ENCODE measurements at places on chromosomes 16 and 17.
A peak's percentile ranks its signal among the peaks of the same experiment; 100 is the strongest.

DNA sequence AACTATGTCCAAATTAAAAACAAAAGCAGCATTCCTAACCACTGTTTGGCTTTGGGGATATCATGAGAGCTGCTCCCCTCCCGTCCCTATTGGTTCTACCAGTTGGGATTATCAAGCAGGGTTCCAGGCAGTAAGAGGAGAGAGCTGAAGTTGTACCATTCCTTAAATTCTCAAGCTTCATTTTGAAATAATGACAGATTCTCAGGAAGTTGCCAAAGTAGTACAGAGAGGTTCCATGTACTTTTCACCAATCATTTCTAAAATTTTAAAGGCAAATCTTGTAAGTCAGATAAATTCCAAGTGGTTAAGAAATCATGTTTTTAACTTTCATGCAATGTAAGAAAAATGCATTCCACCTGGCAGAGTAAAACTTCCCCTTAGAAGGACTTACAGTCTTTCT is 36.9 kb downstream of the TEX2 start:
- DNase-seq = no peak

DNA sequence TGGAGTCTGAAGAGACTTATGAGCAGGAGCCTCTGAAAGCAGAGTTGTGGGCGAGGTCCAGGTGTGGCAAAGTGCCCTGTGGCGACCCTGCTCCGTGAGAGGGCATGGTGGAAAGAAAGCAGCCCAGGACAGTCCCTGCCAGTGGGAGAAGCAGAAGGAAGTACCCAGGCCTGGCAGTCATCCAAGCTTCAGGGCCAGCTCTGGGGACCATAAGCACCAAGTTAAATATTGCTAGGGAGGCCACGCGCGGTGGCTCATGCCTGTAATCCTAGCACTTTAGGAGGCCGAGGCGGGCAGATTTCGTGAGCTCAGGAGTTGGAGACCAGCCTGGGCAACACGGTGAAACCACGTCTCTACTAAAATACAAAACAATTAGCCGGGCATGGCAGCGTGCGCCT is 4.9 kb upstream of the ASGR1 start:
- no peak for DNase-seq

DNA sequence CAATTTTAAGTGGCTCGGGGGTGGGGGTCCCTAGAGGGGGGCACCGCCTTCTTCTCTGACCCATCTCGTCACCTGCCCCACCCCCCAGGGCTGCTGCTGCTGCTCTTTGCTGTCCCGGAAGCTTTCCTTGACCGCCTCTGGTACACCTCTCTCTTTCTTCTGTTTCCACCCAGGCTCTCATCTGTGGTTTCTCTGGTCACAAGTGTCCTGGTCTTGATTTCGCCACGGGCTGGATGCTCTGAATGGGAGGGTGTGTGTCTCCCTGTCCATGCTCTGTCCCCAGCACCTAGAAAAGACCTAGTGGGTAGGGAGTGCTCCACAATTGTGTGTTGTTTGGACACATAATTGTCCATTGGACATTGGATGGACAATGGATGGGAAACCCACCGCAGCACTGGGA is 134.7 kb upstream of the CIBAR2 start:
- no peak for DNase-seq

DNA sequence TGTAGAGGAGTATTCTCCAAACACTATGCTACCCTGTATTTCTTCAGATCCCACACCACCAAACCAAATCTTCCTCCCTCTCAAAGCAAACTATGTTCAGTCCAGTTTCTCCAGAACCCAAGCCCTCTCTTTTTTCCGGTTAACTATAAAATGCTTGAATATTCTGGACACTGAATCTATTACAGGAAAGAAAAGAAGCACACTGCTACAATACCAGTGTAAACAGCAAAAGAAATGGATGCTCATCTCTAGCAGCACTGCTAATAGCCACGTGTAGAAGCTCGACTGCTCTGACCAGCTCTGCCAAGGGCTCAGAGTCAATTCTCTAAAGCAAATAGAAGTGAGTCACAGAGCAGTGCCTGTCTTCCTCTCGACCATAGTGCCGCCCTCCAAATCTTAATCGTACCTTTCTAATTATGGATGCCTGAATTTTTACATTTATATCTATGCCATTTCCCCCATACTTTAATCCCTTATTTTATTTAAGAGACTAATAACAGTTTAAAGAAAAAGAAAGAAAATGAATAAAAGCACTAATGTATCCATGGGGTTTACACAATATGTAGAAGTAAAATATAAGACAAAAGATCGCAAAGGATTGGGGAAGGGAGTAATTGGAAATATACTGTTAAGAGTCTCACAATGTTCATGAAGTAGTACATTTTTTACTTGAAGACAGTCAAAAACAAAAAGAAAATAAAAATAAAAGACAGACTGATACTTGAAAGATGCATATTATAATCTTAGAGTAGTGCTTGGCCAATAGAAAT is 154.5 kb downstream of the PARN start:
- no peak for DNase-seq

GRCh38 chr17:1521086-1521640 is 4.8 kb upstream of the INPP5K start:
- DNase-seq = no peak

DNA sequence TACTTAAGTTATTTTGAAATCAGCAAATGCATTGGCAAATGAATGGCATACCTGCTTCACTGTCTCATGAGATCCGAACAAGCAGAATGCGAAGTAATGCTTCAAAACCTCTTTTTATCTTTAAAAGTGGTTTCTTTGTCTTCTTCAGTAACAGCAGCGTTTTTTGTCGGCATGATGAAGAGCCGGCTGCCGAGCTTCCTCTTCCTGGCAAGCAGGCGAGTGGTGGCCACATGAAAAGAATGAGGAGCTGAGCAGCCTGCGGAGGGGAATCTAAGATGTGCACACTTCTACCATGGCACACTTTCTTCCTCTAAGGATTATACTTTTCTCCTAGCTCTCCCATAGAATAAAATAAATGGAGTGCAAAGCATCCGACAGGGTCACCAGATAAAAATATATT is 42.4 kb upstream of the AKTIP start:
- no peak for DNase-seq

DNA sequence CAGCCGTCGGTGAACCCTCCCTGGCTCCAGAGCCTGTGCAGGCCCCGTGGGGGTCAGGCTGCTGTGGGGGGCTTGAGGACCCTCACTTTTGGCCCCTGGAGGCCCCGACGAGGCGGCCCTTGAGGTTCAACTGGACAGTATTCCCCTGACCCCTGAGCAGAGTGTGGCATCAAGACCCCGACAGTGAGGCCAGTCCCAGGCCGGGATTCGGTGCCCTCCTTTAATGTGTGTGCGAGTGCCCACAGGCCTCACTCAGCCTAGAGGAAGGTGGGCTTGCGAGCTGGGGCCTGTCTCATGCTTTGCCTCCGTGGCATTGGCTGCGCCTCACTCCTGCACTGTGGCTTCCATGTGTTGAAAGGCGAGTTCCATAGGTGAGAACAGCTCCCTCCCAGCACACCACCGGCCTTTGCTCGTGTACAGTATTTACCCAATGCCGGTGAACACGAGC is 94.5 kb downstream of the METRNL start:
- peak; percentile 20 for DNase-seq

- peak; percentile 50 for DNase-seq
These were observed 33.8 kb downstream of the GTF3C1 start for GRCh38 chr16:27515874-27516353.

DNA sequence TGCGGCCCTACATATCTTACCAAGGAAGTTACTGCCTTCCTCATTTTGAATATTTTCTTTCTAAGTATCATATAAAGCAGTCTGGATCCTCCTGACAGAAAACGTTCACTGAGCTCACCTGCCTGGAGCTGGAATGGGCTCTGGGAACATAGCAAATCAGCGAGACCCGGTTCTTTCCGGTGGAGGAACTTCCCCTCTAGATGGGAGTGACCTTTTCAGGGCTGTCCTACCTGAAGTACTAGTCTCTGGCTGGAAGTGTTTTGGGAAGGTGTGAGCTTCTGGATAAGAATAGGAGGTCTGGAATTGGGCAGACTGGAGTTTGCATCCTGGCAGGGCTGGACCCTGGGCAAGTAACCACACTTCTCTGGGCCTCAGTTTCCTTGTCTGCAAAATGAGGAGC is 79.3 kb downstream of the SDR42E1 start:
- no peak for DNase-seq

DNA sequence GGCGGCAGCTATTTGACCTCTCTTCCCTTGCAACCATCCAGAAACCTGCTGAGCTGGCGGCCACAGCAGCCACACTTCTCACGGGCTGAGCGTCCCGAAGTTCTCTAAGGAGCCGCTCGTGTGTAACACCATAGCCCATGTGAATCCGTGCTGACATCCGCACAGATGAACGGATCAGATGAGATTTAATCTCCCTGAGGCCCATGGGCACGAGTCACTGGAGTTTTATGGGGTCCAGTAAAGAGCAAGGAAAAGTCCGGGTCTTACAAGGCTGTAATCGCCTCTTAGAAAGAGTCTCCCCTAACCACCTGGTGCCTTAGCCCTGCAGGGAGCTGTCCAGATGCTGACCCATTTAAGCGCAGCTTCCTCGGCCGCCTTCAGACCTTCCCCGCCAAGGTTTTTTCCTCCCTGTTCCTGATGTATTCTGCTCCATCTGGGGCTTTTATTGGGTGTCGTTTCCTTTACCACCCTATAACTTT is 5.5 kb upstream of the CACNG5 start:
- no peak for DNase-seq

Measured in activated T-cell treated with anti-CD3 and anti-CD28 coated beads, Interleukin-2, amount 50 U/mL, for 24 hours (primary cell).